ENCODE measurements at places on chromosomes 5 and 9.

DNA sequence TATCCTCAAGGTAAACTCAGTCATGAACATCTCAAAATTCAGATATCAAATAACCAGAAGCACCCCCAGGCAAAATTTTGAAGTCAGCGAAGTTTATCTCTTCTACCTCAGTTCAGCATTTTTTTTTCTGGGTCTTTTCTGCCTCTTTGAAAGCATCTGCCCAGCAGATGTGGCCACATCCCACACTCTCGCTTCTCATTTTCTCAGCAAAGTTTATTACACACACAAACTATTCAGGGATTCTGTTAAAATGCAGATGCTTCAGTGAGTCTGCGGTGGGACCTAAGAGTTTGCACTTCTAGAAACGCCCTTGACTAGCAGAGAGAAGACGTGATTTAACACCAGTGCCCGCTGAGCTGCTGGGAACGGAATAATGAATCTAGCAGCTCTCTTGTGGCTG lies 19.3 kb downstream of the RASEF start:
- DNase-seq = no peak

- no peak for DNase-seq
Measured at GRCh38 chr9:103867886-103868285, 226.2 kb upstream of the SMC2 start.

DNA sequence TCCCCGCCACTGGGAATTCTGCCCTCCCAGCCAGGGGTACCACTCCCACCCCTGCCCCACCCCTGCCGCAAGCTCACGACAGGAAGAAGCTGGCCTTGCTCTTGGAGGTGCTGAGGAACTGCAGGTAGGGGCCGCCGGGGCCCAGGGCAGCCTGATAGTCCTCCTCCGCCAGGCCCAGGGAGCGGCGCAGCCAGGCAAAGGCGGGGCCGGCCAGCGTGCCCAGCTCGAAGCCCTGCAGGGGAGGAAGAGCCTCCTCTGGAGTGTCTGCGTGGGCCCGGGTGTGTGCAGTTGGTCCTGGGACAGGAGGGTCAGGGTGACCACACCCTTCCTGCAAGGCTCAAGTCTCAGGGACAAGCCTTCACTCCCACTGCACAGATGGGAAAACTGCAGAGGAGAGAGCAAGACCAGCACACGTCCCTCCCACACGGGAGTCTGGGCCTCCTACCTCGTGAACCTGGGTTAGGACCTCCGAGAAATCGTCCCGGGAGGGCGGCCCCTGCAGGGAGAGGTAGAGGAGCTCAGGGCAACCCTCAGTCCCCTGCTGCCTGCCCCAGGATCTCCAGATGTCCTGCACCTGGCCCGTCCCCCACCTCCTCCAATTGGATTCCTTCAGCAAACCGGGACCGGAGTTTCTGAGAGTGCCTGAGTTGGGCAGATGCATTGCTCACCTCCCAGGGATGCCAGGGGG lies 2.4 kb downstream of the PIP5KL1 start:
- no peak for DNase-seq

DNA sequence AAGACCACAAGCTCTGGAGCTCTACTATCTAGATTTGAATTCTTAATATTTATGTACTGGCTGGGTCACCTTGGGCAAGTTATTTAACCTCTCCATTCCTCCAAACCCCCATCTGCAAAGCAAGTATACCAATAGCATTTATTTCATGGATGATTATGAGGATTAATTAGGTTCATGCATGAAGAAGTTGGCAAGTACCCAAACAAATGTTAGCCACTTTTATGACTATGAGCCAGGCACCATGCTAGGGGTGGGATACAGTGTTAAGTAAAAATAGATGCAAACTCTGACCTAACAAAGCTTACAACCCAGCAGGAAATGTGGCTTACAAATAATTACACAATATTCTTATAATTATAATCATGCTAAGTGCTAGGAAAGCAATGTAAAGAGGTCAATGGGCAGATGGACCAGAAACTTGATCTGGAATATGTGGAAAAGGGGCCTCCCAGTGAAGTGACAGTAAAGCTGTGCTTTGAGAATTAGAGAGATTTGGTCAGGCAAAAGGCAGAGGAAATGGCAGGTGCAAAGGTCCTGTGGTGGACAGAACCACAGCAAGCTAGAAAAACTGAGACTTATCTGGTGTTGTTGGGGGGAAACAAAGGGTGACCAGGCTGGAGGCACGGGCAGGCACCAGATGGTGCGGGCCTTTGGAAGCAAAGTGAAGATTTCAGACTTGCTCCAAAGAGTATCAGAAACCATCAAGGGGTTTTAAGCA lies 525.2 kb upstream of the TRPC7 start:
- no peak for DNase-seq

DNA sequence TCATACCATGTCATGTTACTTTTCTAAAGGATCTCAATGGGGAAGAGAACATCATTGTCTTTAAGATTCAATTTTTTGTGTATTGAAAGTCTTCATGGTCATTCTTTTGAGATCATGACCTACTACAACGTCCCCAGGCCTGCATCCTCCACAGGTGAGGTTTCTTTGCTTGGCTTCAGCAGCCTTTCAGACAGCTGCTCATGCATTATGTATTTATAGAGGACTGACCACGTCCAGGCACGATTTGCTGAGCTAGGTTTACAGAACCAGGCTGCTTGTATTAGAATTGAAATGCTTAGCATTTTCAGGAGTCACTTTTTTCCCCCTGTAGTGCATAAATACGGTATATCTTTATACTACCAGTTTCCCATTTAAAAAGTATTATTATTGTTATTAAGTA lies 70.4 kb downstream of the LIX1 start:
- no peak for DNase-seq

- no peak for DNase-seq
Measured at GRCh38 chr5:150159741-150160179, 4.1 kb upstream of the PDGFRB start.

GRCh38 chr9:83623679-83624076 lies 735 bp downstream of the IDNK start:
- no peak for DNase-seq

- no peak for DNase-seq
Measured at GRCh38 chr5:61245936-61246335, 83.7 kb upstream of the SMIM15 start.

DNA sequence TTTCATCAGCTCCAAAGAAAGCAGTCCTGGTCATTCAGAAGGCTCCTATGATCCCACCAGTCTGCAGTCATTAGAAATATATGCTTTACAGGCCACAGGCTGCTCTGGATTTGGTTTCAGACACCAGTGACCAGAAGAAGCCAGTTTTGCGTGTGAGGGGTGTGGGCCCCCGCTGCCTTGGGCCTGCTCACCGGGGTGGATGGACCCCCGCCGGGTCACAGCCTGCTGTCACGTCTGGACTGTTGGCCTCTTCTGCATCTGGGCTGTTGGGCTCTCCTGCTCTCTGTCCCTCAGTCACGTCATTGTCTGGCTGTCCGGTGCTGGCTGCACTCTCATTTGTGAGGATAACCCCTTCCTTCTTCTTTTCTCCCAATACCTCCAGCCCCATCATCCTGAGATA lies 33.1 kb downstream of the NSUN2 start:
- no peak for DNase-seq

DNA sequence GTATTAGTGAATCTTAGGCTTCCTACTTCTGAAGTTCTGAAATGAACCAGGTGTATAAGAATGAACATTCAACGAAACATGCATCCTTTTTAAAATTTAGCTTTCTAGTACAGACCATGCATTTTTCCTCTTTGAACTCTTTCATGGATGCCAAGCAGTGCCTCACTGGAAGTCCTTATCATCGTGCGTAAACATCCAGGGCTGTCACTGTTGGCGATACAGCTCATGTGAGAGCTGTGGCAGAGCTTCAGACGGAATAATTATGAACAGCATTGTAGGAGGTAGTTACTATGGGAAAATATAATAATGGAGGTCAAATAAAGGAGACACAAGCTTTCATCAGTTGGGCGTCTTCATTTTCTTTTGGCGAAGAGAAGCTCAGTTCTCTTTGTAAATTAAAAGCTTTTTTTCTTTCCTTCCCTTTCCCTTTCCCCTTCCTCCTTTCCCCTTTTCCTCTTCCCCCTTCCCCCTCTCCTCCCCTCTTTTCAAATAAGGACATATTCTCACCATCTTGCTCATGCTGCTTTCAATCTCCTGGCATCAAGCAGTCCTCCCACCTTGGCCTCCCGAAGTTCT lies 167.3 kb downstream of the KDM4C start:
- DNase-seq = no peak

DNA sequence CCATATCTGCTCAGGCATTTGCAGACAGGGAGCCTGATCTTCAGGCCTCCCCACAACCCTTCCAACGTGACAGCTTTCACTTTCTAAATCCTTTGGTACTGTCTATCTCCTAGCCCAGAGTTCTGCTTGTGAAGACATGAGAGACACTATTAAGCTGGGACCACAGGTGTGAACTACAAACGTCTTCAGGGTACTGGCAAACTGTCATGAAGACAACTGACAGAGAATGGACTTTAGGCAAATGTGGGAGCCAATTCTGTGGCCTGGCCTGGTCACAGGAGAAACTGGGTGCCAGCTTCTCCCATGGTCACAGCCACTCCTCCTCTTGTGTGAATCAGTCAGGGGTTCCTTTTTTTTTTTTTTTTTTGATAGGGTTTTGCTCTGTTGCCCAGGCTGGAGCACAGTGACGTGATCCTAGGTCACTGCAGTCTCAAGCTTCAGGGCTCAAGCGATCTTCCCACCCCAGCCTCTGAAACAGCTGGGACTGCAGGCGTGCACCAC lies 10.4 kb downstream of the TRIM14 start:
- DNase-seq = no peak

- no peak for DNase-seq
Measured at GRCh38 chr9:88291056-88291455, 97.2 kb upstream of the SPIN1 start.

- DNase-seq = no peak
Measured at GRCh38 chr9:121714075-121714705, 62.8 kb downstream of the DAB2IP start.

- no peak for DNase-seq
Measured at GRCh38 chr9:99814359-99814758, 7.3 kb upstream of the NR4A3 start.

- DNase-seq = no peak
Measured at GRCh38 chr9:131946180-131946579, 133.5 kb downstream of the MED27 start.

GRCh38 chr9:8637626-8638025 lies 838.0 kb upstream of the DMAC1 start:
- no peak for DNase-seq

DNA sequence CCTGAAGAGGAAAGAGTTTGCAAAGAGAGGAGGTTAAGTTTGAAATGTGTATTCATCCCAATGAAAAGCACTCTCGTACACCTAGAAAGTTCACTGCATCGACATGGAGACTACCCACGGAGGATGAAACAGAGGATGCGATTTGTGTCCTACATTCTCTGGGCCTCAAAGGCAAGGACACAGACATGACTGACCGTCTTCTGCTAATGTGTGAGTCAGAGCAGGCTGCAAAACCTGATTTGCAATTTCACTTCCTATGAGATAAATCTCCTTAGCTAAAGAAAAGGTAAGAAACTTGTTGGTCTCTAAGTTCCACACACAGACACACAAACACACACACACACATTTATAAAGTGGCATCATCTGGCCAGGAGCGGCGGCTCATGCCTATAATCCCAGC lies 98.6 kb downstream of the GNAQ start:
- no peak for DNase-seq

DNA sequence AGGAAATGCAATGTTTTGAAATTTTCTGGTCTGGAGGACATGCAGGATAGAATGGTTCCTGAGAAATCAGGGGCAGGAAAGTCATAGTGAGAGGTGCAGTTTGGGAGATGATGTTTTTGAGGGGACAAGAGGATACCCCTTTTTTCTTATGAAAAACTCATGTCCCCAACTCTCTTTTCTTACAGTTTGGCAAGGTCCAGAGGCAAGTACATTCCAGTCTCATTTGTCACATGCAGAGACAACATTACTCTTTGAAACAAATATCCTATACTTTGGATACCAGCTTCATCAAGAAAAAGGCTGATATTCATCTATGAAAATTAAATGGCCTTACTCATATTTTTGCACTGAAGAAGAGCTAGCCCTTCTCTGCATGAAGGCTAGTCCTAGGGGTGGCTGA lies 48.2 kb downstream of the EQTN start:
- DNase-seq = no peak

DNA sequence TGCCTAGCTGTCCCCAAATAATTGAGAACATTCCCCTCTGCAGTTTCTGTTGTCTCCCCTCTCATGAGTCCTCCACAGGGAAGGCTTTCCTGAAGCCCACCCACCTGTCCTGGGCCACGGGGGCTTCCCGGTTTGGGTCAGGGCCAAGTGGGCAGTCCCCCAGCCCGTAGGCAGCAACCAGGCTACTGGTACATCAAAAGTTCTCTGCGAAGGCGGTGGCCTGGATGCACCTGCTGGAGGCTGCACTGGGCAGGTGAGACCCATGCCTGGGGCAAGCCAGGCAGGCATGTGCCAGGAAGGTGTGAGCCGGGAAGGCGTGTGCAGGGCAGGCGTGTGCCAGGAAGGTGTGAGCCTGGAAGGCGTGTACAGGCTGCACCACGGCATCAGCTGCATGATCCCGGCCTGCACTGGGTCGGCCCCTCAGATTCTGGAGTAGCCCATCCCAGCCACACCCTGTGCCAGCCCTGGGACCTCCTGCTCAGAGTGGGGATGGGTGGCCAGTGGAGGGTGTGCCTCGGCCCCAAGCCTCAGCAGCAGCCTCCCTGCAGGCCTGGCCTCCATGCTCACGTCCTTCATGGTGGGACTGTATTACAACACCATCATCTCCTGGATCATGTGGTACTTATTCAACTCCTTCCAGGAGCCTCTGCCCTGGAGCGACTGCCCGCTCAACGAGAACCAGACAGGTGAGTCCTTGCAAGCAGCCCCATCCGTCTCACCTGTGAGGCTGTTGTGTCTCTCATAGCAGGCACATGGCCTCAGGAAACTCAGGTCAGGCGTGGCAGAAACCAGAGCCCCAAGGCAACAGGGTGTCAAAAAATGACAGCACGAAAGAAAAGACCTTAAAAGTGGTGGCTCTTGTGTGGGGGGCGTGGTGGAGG lies 8.7 kb downstream of the SLC6A19 start:
- DNase-seq = no peak

DNA sequence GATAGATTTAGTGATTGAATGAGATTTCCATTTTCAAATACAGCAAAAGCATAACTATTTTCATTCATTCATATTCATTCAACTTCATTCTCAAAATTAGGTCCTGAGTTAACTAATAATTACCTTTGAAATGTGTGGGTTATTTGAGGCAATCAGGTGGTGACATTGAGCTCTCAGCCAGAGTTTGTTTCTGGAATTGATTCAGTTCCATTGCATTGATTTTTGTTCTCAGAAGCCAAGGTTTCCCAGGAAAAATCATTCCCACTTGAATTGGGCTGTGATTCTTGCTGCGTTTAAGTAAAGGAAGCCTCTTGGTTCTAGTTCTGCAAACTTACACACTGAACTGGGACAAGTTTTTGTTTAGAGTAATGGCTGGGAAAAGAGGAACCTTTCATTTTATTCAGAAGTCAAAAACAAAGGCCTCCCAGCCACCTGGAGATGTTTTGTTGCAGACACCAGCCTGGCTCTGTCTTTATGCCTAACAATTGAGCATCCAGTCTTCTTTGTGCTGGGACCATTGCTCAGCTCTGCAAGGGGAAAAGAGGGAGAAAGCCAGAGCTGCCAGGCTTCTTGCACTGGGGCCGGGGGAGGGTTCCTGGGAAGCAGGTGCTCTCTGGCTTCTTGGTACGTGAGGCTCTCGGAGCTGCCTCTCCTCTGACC lies 198.6 kb downstream of the TRIO start:
- no peak for DNase-seq

GRCh38 chr5:56279291-56279690 lies 46.2 kb upstream of the ANKRD55 start:
- no peak for DNase-seq

All from T-helper 17 cell (primary cell).